ENCODE measurements at places on chromosomes 5 and 9.
A peak's percentile ranks its signal among the peaks of the same experiment; 100 is the strongest.

GRCh38 chr9:92716557-92716956 lies 46.6 kb upstream of the IPPK start:
- peak; percentile 72 for DNase-seq

DNA sequence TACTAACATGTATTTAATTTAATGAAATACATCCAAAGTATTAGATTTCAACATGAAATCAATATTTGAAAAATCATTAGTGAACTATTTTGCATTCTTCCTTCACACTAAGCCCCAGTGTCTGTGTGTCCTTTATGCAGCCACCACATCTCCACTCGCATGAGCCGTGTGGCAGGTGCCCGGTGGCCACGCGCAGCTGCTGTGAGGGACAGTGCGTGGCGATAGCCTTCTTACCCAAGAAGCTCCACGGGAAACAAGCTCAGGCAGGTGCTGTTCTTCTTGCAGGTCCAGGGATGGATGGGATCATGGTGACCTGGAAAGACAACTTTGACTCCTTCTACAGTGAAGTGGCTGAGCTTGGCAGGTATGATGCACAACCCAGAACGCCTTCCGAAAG lies 79.3 kb upstream of the OTULINL start:
- no peak for DNase-seq

- DNase-seq: no peak
Observed at GRCh38 chr5:95673081-95673480, 9.7 kb downstream of the SPATA9 start.

DNA sequence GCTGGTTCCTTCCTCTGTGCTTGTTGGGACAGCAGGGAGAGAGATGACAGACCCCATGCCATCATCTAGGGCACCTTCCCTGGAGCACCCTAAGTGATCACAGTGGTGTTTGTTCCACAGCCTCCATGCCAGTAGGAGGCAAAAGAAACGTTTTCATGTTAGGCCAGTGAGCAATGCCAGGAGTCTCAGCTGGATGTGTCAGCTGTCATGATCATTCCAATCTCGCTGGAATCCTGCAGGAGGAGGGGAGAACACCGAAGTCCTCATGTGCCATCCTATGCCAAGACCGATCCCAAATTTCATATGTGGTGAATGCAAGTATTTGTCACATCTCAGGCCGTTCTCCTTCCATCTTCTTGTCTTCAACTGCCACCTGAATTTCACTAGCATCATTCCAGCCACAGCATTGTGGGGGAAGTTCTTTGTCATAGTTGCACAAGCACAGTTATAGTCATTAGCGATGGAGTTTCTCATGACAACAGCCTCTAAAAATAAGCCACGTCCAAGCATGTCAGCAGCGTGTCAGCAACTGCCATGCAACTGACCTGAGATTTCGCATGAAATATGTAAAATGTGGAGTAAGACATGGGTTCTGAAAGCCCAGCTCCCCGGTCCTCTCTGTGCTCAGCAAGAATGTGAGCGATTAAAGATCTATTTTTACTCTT lies 97.2 kb upstream of the DNAH5 start:
- peak; percentile 38 for DNase-seq

GRCh38 chr9:38286766-38287165 lies 105.7 kb upstream of the ALDH1B1 start:
- no peak for DNase-seq

- DNase-seq: no peak
Observed at GRCh38 chr9:38181232-38181631, 112.2 kb upstream of the SHB start.

- no peak for DNase-seq
Observed at GRCh38 chr9:120447959-120448500, 131.9 kb downstream of the CDK5RAP2 start.

DNA sequence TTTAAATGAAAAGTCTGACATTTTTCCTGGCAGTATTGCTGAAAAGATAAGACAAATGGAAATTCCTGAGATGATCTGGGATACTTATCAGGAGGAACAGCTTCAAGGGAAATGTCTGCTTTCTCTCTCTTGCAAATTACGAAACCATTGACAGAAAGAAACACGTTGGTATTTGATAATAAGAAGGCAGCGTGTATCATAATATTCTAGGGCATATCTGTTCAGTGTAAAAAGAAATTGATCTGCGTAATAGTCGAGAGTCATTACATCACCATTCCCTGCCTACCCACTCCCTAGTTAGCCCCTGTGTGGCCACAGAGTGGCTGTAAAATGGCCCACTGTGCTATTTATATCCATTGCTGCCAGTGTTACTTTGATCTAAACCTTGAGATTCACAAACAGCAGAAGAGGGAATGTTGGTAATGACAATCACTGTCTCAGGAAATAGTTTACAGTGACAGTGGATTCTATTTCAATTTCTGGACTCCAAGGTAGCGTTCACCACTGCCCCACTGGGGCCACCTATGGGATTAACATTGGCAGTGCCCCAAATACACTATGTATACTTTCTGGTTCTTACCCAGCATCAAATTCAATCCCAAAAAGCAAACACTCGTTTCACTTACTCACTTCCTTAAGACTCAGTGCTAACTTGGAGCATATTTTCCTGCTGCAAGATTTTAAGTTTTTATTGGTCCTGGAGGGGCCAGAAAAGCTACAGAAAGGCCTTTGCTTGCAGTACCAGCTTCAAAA lies 133.4 kb upstream of the GAS1 start:
- peak; percentile 23 for DNase-seq

DNA sequence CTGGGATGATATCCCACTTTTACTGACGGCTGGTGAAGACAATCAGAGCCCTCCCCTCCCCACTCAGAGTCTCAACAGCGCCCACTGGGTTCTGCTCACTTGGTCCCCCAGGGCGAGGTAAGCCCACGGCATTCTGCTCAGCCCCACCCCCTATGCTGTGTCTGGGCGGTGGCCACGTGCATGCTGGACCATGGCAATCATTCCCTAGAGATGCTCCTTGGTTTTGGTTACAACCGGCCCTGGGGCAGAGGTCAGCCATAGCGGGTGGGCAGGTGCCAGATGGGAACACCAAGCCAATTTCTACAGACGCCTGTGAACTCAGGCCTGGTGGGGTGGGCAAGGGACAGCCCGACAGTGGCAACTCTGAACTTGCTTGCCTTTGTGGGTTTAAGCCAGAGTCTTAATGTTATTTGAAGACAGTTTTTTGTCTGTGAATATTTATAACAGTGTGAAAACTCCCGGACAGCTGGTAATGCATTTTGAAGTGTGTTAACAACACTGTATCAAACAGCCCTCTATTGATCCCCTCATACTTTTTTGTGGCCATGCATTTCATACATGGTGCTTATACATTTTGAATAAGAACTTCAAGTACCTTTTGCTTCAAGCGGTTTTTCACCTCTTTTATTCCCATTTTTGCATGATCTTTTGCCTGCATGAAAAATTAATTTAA lies 94.2 kb downstream of the CRB2 start:
- no peak for DNase-seq

DNA sequence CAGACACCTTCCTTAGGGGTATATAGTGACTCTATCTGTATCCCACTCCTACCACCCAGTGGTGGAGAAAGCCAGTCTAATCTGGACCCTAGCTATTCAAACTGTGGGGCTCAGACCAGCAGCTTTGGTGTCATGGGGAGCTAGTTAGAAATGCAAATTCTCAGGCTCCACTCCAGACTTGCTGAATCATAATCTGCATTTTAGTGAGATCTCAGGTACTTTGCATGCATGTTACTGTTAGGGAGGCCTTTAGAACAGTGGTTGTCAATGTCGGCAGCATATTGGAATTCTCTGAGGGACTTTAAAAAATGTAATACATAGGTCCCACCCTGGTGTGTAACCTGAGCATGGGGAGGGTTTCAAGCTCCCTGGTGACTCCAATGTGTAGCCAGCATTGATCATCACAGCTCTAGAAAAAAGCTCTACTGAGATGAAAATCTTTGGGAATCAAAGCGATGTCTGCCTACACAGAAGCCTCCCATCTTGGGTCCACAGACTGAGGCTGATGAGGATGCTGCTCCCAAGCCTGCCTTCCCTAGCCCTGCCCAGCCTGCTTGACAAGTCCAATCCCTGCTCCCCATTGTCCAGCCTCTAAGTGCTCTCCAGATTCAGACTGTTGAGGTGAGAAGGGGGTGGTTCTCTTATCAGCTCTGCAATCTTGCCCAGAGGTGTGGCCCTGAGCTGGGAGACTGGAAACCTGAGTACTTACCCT lies 11.9 kb upstream of the GM2A start:
- peak; percentile 44 for DNase-seq

- peak; percentile 93 for DNase-seq
Observed at GRCh38 chr9:98146101-98146991, 27.3 kb upstream of the TRIM14 start.

DNA sequence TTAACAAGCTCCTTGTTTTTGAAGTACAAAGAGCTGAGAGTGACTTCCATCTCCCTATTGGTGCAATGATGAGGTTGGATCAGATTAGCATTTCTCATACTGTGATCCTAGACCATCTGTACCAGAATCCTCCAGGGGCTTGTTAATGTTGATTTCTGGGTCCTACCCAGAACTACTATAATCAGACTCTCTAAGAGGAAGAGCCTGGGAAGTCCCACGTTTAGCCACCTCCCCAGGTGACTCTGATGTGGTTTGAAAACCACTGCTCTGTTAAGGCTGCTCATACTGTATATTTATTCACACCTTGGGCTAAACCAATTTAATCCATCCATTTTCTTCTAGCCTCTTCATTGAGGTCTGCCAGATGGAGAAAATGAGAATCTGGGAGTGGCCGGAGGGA lies 49.6 kb upstream of the SMIM32 start:
- no peak for DNase-seq

GRCh38 chr9:77163884-77164283 lies 13.4 kb upstream of the VPS13A start:
- peak; percentile 88 for DNase-seq

DNA sequence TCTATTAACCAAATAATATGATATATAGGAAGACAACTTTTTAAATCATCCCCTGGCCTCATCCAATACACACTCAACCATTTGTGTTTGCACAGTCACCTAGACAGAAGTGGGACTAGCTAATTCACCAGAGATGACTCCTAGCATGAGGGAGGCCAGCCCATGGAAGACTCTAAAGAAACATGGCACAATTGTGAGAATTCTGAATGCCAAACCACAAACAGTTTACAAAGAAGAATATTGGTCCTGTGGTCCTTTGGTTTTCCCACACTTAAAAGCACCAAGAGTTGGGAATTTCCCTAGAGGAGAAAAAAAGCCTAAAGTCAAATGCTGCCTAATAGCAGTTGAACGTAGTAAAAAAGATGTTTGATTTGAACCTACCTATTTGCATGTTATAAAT lies 609.9 kb downstream of the ACTL7B start:
- no peak for DNase-seq

DNA sequence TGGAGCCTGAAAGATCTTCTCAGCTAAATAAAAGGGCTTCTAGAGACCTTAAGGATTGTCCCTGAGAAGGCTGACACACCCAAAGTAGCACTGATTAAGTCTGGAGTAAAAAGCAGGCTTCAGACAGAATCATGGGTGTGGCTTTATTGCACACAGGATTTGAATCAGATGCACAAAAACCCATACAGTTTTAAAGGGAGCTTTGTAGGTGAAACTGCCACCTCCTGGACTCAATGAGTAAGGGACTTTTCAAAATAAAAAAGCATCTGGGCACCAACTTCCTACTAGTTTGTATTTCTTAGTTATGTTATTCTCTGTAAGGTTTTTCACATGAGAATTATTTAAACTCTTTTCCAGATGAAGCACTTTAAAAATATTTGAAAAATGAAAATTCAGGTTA lies 129.4 kb downstream of the EDIL3 start:
- peak; percentile 62 for DNase-seq

DNA sequence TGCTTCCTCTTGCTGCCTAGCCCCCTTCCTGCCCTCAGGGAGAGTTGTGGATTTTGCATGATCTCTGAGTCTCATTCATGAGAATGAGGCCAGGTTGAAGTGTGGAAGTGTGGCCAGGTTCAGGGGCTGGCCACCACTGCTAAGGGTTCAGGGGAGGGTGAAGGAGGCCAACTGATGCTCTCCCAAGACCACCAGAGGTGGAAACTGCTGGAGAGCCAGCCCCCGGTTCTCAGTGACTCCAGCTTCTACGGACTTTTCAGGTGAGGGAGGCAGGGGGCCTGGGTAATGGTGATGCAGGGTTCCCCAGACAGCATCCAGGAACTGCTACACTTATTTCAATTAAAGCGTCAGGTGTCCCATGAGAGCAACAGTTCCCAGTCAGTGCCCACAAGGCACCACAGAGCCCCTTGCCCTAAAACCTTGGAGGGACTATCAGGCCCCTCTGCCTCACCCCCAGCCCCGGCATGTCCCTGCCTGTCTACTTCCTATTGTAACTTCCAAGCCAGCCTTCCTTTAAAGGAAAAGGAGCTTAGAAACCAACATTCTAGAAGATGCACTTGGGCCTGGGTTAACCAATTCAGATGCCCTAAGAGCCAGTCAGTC lies 50.1 kb downstream of the AMBP start:
- no peak for DNase-seq

GRCh38 chr5:177132136-177133095 lies 1.2 kb upstream of the NSD1 start:
- peak; percentile 10 for DNase-seq

- DNase-seq: peak; percentile 45
Observed at GRCh38 chr5:124634741-124635323, 111.6 kb downstream of the ZNF608 start.

DNA sequence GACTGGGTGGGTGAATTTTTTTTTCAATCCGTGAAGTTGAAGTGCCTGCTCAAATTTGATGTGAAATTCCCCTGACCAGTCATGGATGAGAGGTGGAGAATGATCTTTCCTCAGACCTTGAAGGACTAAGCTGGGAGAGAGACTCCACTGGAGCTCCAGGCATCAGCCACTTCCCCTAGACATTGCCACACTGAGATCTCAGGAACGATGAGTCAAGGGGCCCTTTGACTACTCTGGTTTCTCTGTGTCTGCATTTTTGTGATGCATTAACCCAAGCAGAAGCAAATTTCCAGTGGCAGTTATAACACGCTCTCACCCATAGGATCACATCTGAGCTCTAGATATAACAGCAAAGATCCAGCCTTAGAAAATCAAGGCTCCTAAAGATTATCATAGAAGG lies 171.2 kb upstream of the KIF2A start:
- peak; percentile 62 for DNase-seq

- peak; percentile 6 for DNase-seq
Observed at GRCh38 chr5:131081374-131081773, 83.7 kb downstream of the HINT1 start.

GRCh38 chr9:10562581-10563343 lies 50.0 kb downstream of the PTPRD start:
- DNase-seq: peak; percentile 98

- DNase-seq: no peak
Observed at GRCh38 chr5:129499208-129499852, 39.2 kb downstream of the ADAMTS19 start.

- DNase-seq: no peak
Observed at GRCh38 chr5:54492178-54492577, 25.4 kb upstream of the SNX18 start.

All from epithelial cell of esophagus (primary cell).